ENCODE measurements at places on chromosomes 1 and 21. TPM values are rescaled to one million over a fixed set of nuclear protein-coding genes. Genes with fewer than 3 reads are reported as not detected.

DNA sequence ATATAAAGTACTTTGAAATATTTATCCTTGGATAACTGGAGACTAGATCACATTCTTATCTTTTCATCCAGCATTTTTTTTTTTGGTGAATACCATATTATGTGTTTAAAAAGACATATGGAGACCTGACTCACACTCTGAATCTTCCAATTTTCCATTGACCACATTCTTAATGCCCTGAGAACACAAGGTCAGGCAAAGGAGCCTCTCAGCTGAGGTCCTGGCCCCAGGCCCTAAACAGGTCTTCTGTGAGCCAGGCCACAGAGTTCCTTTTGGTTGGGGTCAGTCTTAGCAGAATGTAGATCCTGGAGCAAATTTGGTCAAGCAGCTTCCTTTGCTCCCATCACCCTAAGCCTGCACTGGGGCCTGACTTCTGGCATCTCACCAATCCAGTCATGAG lies 390.1 kb upstream of the ST6GALNAC5 start:
- no peak for DNase-seq

- DNase-seq: no peak
Observed at GRCh38 chr1:14263671-14264070, 334.8 kb upstream of the KAZN start.

- DNase-seq: no peak
Observed at GRCh38 chr1:147758379-147759100, 1.9 kb downstream of the GJA5 start.

- no peak for DNase-seq
Observed at GRCh38 chr1:198520524-198521254, 19.8 kb downstream of the ATP6V1G3 start.

DNA sequence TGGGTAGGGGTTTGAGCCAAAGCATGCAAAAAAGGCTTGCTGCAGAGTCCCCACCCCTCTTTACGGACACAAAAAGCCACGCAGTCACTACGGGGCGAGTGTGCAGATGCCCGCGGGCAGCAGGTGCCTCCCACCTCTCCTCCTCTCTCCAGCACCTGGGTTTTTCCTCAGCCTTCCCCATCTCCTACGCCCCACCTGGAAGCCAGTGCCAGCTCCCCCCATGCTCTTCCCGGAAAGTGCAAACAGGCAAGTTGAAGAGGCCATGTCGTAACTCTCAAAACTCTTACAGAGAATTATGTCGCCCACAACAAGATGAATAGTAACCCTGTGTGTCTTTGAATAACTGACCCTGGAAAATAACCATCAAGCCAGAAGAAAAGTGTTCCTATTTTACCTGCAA lies 82.5 kb downstream of the PDE9A start:
- no peak for DNase-seq

- no peak for DNase-seq
Observed at GRCh38 chr1:115220340-115221270, 117.4 kb downstream of the NGF start.

The FAM177B gene
- total RNA-seq: not detected

DNA sequence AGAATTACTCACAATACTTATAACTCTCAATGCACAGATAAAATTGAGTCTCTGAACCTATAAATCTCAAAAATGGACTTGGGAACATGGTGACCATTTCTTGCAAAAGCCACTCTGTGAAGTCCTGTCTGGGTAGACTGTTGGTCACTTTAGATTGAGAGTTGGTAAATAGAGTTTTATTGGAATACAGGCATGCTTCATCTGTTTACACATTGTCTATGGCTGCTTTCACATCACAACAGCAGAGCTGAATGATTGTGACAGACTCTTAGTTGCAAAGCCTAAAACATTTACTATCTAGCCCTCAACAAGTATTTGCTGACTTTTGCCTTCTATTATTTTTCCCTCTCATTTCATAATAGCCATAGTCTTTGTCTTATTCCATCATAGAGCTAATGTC lies 24.1 kb upstream of the ASPM start:
- no peak for DNase-seq

- no peak for DNase-seq
Observed at GRCh38 chr1:12734651-12735050, 11.3 kb upstream of the CFAP107 start.

DNA sequence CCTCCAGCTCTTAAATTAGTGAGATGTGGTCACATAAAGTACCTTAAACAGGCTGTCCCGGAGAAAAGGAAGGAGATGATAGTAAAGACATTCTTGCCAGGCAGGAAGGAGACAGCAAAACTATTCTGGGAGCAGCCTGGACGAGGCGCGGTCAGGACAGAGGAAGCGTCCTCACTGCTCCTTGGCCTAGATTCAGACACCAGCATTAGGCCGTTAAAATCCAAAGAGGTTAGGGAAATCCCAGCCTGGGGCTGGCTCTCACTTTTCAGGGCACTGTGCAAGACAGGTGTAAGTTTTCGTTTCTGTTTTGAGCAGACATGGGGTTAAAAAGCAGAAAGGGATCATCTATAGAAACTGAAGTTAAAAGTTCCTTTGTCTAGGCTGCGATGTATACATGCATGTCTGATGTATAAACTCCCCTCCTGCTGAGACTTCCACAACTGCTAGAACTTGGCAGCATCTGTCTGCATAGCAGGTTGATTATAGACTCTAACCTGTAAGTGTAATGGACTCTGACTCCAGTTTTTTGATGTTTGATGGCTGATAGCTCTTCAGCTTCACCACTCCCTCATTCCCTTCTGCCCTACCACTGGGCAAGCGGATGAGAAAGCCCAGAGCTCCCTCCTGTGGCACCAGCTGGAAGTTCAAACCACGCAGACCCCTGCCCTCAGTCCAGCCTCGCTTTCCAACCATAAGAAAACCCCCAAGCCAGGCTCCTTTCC lies 21.5 kb downstream of the STPG1 start:
- peak; percentile 92 for DNase-seq

DNA sequence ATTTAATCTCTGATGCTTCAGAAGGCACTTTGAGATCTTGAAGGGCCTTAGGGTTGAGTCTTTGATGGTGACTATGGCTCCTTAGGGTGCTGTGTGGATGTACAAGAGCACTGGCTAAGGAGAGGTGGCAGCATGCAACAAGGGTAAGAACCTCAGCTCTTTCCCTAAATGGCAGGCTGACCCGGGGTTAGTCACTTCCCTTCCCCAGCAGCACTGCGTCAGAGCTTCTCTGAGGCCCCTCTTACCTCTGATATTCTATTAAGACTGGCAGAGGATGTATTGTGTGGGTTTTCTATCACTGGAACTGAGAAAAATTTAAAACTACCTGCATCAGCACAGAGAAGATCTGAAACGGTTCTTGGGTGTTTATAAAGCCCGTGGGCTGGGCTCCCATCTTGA lies 11.8 kb downstream of the C1orf116 start:
- DNase-seq: peak; percentile 75
